ENCODE measurements at places on chromosomes 7 and 10. TPM values are rescaled to one million over a fixed set of nuclear protein-coding genes. Genes with fewer than 3 reads are reported as not detected.

ACHE gene
- not detected for total RNA-seq

GRCh38 chr10:110002801-110003523 is 4.8 kb upstream of the ADD3 start:
- no peak for DNase-seq

GRCh38 chr7:150980663-150981062 is 2.5 kb upstream of the KCNH2 start:
- no peak for DNase-seq

DNA sequence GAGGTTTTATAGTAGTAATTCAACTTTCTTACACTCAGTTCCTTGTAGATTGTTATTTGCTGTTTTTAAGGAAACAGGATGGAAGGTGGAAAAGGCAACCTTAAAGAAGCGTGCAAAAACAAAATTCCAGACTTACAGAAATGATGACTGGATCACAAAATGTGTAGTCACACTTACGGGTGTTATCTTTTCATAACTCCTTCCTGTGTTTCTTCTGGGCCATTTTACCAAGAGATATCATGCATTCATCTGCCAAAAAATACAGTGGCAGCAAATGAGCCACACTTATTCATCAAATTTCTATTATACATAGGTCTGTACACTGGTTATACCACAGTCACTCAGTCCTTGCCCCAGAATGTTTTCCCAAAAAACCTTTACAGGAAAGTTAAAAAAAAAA is 94.3 kb upstream of the IL6 start:
- DNase-seq: no peak

ANXA8 gene
- total RNA-seq: 0.23 TPM

- no peak for DNase-seq
Observed at GRCh38 chr10:117662126-117662525, 119.6 kb downstream of the EMX2 start.

Measured in activated CD8-positive, alpha-beta memory T cell treated with anti-CD3 and anti-CD28 coated beads, Interleukin-2, amount 10 ng/mL, durations not matched to agents 7 days and 5 days (primary cell).